Right kidney (tissue), 9 donors: ENCODE measurements at places on chromosomes 6 and 20.

GRCh38 chr6:13865141-13865540 is 50.8 kb upstream of the MCUR1 start:
- no peak for DNase-seq

GRCh38 chr6:150606168-150606591 is 6.5 kb downstream of the PLEKHG1 start:
- no peak for DNase-seq

DNA sequence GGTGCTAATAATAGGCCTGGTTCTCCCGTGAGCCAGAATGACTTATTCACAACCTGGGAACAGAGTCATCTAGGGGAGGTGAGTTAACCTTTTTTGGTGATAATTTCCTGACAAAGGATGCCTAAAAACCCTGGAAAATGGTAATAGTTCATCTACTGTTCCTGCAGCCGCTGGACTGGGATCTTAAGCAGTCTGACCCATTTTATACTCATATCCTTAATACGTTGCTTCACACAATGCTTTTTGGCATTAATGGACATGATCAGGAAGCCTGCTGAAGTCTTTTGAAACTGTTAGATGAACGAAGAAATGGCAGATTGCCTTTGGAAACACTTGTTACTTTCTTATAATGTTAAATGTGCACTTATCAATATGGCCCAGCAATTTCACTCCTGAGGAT is 81.9 kb upstream of the BMP2 start:
- no peak for DNase-seq

- no peak for DNase-seq
Observed at GRCh38 chr6:169965239-169965638, 213.8 kb downstream of the ERMARD start.

- no peak for DNase-seq
Observed at GRCh38 chr6:29561606-29562181, 2.2 kb upstream of the UBD start.
